ENCODE measurements at places on chromosomes 3 and 15.

DNA sequence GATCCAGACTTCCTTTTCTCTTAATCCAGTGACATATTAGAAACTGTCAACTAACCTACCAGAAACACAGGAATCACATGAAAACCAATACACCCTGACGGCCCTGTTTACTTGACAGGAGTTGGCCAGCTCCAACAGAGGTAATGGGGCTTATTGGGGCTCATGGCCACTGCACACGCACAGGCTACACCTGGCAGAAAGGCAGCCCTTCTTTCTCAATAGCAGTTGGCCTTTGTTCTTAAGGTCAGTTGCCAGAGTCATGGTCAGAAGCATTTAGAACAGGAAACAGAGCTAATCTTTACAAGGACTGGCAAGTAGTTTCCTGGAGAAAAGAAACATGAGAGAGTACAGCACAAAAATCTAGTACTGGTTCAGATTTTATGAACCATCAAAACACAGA lies 181.8 kb downstream of the MAGI1 start:
- no peak for DNase-seq

DNA sequence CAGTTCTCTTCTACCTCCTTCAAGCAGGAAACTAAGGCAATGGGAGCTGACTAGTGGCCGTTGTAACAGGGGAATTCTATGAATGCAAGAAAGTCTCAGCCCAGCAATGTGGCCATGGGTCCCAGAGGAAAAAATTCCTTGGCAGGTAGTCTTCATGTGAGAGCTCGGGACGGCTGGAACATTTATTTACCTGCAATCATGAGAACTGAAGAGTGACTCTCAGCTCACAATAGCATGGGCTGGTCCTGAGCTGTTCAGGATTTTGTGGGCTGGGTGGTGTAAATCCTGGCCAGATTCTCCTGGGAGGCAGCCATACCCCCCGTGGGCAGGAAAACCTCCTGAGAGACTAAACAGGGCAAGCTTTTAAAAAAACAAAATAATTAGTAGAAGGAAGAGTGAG lies 330.3 kb upstream of the CTNNB1 start:
- DNase-seq = no peak

GRCh38 chr15:66153549-66154415 lies 99.8 kb downstream of the MEGF11 start:
- no peak for DNase-seq

GRCh38 chr15:82663186-82663600 lies 16.0 kb upstream of the CPEB1 start:
- DNase-seq = peak; percentile 88

- no peak for DNase-seq
Observed at GRCh38 chr3:41580274-41580959, 381.1 kb downstream of the CTNNB1 start.

GRCh38 chr3:133880287-133880686 lies 15.4 kb downstream of the RAB6B start:
- DNase-seq = no peak

DNA sequence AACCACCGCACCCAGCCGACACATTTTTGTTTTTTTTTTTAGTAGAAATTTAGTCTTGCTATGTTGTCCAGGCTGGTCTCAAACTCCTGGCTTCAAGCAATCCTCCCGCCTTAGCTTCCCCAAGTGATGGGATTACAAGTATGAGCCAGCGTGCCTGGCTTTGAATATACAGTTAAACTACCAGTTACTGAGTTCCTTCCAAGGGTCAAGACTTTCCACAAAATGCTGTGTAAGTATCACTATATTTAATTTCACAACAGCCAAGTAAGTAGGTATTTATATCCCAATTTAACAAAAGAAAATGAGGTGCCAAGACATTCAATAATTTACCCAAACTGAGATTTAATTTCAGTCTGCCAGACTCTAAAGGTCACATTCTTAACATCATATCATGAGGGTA lies 181.3 kb upstream of the TMC3 start:
- no peak for DNase-seq

GRCh38 chr3:126550488-126551051 lies 8.2 kb downstream of the C3orf22 start:
- no peak for DNase-seq

GRCh38 chr3:16741890-16742289 lies 136.7 kb upstream of the DAZL start:
- DNase-seq = no peak

- no peak for DNase-seq
Observed at GRCh38 chr3:173465112-173465511, 67.6 kb downstream of the NLGN1 start.

GRCh38 chr15:20358066-20358778 lies 183.4 kb downstream of the GOLGA6L6 start:
- DNase-seq = peak; percentile 59

- DNase-seq = no peak
Observed at GRCh38 chr3:112633191-112633590, 7.8 kb downstream of the CCDC80 start.

DNA sequence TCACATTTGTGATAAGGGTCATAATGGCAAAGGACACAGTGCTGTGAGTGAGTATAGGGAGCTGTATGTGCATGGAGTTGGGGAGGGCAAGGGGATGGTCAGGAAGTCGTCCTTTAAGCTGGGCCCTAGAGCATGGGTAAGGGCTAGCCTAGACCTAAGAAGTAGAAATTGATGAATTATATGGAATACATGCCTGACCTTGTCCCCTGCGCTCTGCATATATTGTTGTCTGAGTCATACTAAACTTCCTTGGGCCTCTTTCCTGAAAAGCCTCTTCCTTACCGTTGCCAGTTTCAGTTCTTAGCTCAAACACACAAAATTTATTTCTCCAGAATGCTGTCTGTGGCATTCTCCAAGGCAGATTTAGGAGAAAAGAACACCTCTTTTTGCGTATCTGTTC lies 4.6 kb downstream of the SNRK start:
- DNase-seq = peak; percentile 61

DNA sequence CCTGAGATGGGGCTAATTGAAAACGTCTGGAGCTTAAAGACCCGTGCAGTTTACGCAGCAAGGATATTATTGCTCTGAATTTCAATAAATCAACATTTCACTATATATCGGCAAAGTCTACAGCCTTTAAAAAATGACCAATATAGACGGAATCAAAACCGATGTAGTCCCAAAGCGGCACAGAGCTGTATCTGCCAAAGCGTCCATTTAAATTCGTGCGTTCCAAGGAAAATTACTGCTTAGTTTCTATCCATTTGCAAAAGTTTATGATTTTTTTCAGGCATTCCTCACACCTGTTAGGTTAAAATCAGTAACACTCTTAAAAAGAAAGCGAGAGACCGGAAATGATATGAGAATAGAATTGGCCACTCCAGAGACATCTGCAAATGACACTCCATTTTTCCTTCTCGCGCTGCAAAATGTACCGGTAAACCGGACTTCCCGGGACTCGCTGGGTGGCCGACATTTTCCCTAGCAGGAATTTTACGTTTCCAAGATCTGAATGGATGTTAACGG lies 777 bp upstream of the EIF4A2 start:
- no peak for DNase-seq

DNA sequence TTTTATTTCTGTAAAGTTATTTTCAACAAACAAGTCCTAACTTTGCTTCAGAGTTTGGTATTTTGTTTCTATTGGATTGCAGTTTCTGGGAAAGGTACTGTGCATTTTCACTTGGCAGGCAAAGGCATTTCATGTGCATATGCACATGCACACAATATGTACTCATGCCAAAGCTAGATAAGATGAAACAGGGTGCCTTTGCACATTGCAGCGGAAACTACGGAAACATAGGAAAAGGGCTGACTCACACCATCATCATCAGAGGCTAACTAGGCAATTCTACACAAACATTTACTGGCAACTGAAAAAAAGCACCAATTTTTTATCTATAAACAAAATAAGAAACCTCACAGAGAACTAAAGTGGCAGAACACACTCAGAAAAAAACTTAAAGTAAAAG lies 550.6 kb upstream of the NECTIN3 start:
- DNase-seq = no peak

DNA sequence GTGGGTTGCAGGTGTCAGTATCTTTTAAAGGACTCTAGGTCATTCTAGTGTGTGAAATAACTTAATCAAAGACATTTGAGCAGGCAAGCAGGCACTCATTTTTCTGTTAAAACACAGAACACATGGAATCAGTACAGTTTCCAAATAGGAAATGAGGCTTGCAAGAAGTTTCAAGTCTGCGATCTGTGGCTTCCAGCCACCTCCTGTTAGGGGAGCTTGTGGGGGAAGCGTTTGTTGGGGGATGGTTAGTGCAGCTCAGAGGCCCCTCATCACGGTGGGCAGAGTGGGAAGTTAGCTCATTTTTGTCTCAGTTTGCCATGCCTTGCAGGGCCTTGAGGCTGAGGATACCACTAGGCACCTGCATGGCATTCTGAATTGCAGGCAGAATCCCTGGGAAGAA lies 59.9 kb downstream of the SLC6A11 start:
- DNase-seq = no peak

DNA sequence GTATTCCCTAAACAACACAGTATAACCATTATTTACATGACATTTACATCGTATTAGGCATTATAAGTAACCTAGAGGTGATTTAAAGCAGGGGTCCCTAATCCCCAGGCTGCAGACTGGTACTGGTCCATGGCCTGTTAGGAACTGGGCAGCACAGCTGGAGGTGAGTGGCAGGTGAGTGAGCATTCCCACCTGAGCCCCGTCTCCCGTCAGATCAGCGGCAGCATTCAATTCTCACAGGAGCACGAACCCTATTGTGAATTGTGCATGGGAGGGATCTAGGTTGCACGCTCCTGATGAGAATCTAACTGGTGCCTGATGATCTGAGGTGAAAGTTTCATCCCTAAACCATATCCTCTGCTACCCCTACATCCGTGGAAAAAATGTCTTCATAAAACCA lies 138.2 kb downstream of the ATP10A start:
- DNase-seq = no peak

DNA sequence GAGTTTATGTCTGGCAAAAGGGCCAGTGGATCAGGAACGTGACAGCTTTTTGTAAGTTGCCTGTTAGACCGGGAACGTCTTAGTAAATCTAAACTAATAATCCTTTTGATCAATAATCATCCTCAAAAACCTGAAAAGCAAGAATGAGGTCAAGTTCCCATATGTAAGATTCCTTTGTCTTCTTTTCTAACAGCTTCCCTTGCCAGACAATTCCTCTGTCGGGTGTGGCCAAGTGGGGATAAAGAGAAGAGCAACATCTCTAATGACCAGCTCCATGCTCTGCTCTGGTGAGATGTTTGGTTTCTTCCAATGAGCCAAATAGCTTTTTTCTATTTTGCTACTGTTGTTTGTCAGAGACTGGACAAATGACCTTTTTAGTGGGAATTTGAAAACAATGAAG lies 19.8 kb downstream of the FANCD2OS start:
- no peak for DNase-seq

- no peak for DNase-seq
Observed at GRCh38 chr3:143329567-143330211, 210.1 kb downstream of the CHST2 start.

DNA sequence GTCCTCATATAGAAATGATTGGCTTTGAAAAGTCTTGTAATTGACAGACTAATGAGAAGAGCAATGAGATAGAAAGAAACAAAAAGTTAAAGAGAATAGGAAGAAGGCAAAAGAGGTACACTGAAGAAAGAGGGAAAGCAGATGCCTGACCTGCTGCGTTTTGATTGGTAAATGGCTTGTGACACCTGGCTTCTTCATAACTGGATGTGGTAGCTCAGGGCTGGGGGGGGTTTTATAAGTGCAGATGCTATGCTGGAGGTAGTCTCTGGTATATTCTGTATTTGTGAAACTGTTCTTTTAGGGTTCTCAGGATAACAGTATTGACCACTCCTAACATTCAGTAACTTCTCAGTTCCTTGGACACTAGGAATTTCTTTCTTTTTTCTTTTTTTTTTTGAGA lies 1.4 kb downstream of the STARD9 start:
- DNase-seq = no peak

- DNase-seq = no peak
Observed at GRCh38 chr3:140523600-140523999, 154.3 kb upstream of the TRIM42 start.

DNA sequence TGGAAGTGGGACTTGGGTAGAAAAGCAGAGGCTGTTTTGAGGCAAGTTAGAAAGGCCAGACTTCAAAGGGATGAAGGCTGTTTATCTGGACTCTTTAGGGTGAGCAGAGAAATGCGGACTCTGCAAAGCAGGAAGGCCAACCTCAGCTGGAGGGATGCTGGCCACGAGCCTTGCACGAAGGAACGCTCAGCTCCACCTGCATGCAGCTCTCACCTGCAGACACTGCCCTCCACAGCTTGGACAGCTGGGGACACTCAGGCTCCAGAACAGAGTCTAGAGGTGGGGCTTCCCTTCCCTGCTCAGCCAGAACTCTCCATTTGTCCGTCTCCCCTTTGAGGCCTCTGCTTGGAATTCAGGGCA lies 229.7 kb downstream of the ADAMTS17 start:
- no peak for DNase-seq

DNA sequence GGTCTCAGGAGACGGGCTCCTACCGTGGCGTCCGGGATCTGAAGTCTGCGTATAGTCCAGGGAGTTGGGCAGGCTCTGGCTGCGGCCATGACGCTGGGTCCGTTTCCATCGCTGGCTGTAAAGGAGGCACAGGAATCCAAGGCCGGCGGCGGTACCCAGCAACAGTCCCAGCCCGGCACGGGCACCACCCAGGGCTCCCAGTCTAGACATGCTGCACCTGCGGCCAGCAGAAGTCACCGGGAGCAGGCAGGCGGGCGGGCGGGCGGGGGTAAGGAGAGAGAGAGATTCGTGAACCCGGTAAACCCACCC lies 526 bp downstream of the RMDN3 start:
- peak; percentile 76 for DNase-seq

DNA sequence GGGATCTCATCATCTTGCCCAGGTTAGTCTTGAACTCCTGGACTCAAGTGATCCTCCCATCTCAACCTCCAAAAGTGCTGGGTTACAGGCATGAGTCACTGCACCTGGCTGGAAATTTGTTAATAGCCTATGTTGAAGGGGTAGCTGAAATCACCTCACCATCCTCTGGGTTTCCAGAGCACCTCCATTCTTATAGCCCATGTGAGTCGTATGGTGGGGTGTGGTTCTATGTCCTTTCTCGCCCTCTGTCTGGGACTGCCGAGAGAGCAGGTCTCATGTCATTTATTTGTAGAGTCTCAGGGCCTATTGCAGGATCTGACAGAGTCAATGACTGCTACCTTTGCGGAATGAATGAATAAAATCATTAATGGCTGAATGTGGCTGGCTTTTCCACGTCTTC lies 20.9 kb downstream of the CEMIP start:
- no peak for DNase-seq

DNA sequence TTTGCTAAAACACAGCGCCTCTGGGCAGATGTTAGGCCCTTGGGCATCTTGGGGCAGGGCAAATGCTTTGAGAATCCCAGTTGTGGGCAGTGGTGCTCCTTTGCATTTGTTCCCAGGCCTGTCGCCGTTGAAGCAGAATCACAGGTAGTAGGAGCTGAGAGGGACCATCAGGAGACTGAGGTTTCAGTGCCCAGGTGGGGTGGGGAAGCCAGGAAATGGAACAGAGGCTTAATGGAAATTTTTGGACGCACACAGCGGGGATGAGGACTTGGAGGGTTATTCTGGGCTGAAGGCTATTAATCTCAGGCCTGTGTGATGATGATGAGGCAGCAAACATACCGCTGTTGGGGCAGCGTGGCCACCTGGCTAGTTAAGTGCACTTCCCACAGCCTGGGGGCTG lies 99.5 kb downstream of the SV2B start:
- DNase-seq = no peak

GRCh38 chr3:12579905-12580304 lies 23.0 kb downstream of the MKRN2 start:
- no peak for DNase-seq

GRCh38 chr3:94071713-94072284 lies 8.9 kb downstream of the NSUN3 start:
- peak; percentile 74 for DNase-seq

Data from activated CD4-positive, alpha-beta T cell treated with anti-CD3 and anti-CD28 coated beads, Interleukin-2, amount 10 ng/mL, durations not matched to agents 24 days and 14 days (primary cell).